ENCODE measurements at places on chromosomes 7 and 10. TPM values are rescaled to one million over a fixed set of nuclear protein-coding genes. Genes with fewer than 3 reads are reported as not detected.

The ABCF2 gene
- 23.5 TPM for total RNA-seq

The KNDC1 gene
- 0.07 TPM for total RNA-seq

DNA sequence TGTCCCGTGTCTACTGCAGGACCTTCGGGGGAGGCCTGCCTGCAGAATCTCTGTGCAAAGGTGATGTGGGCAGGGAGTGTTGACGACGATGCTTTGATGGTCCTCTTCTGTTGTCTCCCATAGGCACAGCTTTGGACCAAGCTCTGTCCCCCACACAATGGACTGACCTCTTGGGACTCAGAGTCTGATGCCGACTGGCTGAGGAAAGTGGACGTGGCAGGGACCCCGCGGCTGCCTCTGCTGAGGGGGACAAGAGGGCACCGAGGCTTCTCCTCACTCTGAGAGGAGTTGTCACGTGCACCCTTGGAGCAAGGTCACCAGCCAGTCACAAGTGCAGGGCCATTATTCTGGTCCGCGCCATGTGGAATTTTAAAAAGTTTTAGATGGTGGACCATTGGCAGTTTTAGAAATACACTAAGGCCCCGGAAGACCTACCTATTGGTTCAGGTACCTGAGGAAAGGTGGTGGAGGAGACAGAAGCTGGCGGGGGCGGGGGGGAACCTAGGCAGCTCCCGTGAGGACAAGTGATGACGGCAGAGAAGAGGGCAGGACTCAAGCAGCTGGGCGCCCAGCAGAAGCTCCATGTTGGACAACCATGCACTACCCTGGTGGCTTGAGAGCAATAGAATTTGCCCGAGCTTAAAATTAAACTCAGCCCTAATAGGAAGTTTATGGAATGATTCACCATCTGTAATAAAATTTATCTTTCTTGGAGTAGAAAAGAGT, 331.4 kb downstream of the PTPRN2 start:
- no peak for DNase-seq

- no peak for DNase-seq
Observed at GRCh38 chr10:130905921-130906320, 405.6 kb downstream of the TCERG1L start.

DNA sequence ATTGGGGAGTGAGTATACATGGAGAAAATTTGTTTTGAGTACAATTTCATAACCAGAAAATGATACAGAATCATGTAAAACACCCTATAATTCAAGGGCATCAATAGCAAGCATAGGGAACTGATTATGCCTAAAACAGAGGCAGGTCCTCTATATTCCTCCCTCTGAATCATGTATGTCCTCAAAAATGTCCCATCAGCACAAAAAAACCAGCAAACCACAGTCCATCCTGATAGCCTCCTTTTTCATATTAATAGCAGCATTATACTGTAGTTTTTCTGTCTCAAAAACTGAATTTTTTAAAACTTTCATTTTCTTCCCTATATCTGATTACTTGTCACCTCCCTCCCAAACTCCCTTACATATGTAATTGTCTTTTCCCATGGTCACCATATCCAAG, 1057.3 kb downstream of the CNTNAP2 start:
- no peak for DNase-seq

DNA sequence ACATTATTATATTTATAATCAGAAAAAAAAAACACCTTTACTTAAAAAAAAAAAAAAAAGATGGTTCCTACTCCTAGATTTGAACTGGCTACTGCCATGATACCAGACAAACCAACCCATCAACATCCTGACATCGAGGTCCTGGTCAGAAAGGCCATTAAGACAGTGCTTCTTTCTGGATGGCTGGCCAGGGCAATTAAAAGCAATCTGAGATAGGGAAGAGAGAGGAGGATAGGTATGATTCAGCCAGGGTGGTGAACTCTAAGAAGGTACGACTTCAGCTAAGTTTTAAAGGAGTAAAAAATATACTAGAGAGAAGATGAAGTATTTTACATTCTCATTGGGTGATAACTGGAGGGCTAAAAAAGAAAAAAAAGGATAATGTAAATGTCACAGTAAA, 139.0 kb downstream of the DOCK4 start:
- no peak for DNase-seq

GRCh38 chr7:122212754-122213153, 68.7 kb upstream of the AASS start:
- DNase-seq, result no peak

Measured in activated naive CD4-positive, alpha-beta T cell treated with anti-CD3 and anti-CD28 coated beads, Interleukin-2, amount 50 U/mL, for 72 hours (primary cell).